ENCODE measurements at places on chromosomes 4 and X.

GRCh38 chr4:76305033-76305687, 1.4 kb upstream of the STBD1 start:
- DNase-seq: peak; percentile 71

DNA sequence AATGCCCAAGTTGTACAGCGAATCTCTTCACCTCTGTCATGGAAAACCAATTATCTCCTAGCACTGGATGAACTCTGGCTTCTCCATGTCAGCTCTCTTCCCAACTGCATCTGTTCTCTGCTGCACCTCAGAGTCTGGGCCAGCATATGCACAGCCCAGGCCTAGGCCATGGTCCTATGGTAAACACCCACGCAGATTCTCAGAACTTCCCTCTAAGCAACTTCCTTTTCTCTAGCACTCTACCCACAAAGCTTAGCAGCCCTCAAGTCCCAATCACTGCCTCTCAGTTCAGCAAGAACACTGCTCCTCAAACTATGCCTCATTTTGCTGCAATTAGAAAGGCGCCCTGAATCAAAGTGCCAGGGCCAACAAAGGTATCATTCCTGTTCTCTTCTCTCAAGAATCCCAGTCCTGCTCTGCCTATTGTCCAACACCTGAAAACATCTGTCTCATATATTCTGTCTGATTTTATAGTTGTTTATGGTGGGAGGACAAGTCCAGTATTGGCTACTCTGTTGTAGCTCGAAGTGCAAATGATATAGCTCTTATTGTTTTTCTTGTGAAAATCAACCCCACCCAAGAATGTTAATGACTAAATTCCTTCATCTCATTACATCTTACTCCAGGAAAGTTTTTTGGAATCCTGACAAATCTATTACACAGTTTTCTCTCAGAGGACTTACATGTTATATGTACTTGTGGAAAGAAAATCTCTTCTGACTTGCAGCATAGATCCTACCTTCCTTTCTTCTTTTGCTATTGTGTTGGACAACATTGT, 85.4 kb downstream of the DCHS2 start:
- DNase-seq: no peak

DNA sequence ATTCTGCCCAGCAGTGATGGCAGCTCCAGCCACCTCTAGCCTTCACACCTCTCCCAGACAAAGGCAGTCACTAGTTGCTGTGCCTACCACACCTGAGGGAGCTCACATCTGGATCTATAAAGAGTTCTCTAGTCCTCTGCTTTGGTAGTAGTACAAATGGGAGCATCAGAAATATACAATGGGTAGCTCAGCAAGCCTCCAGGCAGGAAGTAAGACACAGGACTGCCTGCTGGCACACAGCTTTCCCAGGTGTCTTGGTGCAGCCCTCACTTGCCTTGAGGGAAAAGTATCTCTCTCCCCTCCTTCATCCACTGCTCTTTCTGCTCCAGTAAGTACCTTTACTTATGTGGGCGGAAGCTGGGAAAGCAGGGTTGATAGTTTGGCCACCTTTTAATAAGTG, 212.9 kb upstream of the SLC7A11 start:
- no peak for DNase-seq

- no peak for DNase-seq
These were observed 107.8 kb upstream of the FMR1 start for GRCh38 chrX:147803948-147804347.

- no peak for DNase-seq
These were observed 752.9 kb upstream of the CT83 start for GRCh38 chrX:117215683-117216082.
